ENCODE measurements at places on chromosomes 6 and 20. TPM values are rescaled to one million over a fixed set of nuclear protein-coding genes. Genes with fewer than 3 reads are reported as not detected.

Gene JPH2
- total RNA-seq, result 0.16 TPM

Gene CRISP2
- not detected for total RNA-seq

Gene MYMX
- 2.0 TPM for total RNA-seq

Gene BPIFB2
- total RNA-seq, result not detected

Gene MAP1LC3A
- total RNA-seq, result 52.6 TPM

Gene FUT9
- not detected for total RNA-seq

Gene PCIF1
- 19.0 TPM for total RNA-seq

Gene LGSN
- total RNA-seq, result not detected

Gene GTSF1L
- total RNA-seq, result not detected

Gene RNF182
- 5.3 TPM for total RNA-seq

Gene MTFR2
- 8.0 TPM for total RNA-seq

Gene PRSS35
- total RNA-seq, result 3.7 TPM

Gene PPIL6
- total RNA-seq, result 1.6 TPM

Gene TINAG
- not detected for total RNA-seq

Gene DOK5
- total RNA-seq, result 2.1 TPM

Gene CPXM1
- 3.0 TPM for total RNA-seq

Gene NRSN1
- not detected for total RNA-seq

Gene UST
- total RNA-seq, result 8.9 TPM

Gene RRBP1
- 146 TPM for total RNA-seq

Gene FRK
- 0.52 TPM for total RNA-seq

Gene PAX1
- not detected for total RNA-seq

Gene CDSN
- total RNA-seq, result 0.13 TPM

Gene KCNK5
- total RNA-seq, result not detected

Gene GUCA1A
- not detected for total RNA-seq

Gene LY6G5C
- total RNA-seq, result 1.4 TPM

Gene CYP39A1
- total RNA-seq, result 3.4 TPM

Gene OR5V1
- total RNA-seq, result not detected

Gene RNASET2
- total RNA-seq, result 12.5 TPM

Gene SOBP
- total RNA-seq, result 1.0 TPM

Gene MCHR2
- not detected for total RNA-seq

Gene SLC17A1
- not detected for total RNA-seq

Gene AVP
- not detected for total RNA-seq

Gene YIPF3
- 163 TPM for total RNA-seq

Gene TMEM217
- 2.5 TPM for total RNA-seq

Gene KCNB1
- under 0.01 TPM for total RNA-seq

Gene WFDC2
- 0.26 TPM for total RNA-seq

Gene MICAL1
- 42.4 TPM for total RNA-seq

Gene SLC22A7
- total RNA-seq, result not detected

Gene PCSK2
- 0.48 TPM for total RNA-seq

Gene OPRL1
- total RNA-seq, result 1.2 TPM

Gene GPX5
- total RNA-seq, result not detected

Gene TCFL5
- 15.4 TPM for total RNA-seq

Gene SPDEF
- total RNA-seq, result 1.3 TPM

Gene ATAT1
- 3.8 TPM for total RNA-seq

Gene EXOC2
- 18.0 TPM for total RNA-seq

Gene SENP6
- 38.0 TPM for total RNA-seq

Gene MYLK4
- 0.24 TPM for total RNA-seq

Gene SS18L1
- 4.8 TPM for total RNA-seq

Gene SCUBE3
- 0.16 TPM for total RNA-seq

Gene GCM1
- not detected for total RNA-seq

Gene ANKRD60
- not detected for total RNA-seq

Gene STMND1
- total RNA-seq, result not detected

Gene C20orf141
- not detected for total RNA-seq

Gene PROKR2
- not detected for total RNA-seq

Gene RFX6
- not detected for total RNA-seq
